ENCODE measurements at places on chromosomes 7 and 10.

GRCh38 chr7:142301923-142302550, 44.2 kb upstream of the PRSS58 start:
- DNase-seq: no peak

- DNase-seq: no peak
These were observed 109.6 kb downstream of the MACC1 start for GRCh38 chr7:20107582-20107981.

GRCh38 chr7:95246831-95247370, 77.4 kb downstream of the PON1 start:
- DNase-seq: peak; percentile 94

GRCh38 chr7:64602086-64602485, 39.2 kb upstream of the ZNF680 start:
- DNase-seq: no peak

DNA sequence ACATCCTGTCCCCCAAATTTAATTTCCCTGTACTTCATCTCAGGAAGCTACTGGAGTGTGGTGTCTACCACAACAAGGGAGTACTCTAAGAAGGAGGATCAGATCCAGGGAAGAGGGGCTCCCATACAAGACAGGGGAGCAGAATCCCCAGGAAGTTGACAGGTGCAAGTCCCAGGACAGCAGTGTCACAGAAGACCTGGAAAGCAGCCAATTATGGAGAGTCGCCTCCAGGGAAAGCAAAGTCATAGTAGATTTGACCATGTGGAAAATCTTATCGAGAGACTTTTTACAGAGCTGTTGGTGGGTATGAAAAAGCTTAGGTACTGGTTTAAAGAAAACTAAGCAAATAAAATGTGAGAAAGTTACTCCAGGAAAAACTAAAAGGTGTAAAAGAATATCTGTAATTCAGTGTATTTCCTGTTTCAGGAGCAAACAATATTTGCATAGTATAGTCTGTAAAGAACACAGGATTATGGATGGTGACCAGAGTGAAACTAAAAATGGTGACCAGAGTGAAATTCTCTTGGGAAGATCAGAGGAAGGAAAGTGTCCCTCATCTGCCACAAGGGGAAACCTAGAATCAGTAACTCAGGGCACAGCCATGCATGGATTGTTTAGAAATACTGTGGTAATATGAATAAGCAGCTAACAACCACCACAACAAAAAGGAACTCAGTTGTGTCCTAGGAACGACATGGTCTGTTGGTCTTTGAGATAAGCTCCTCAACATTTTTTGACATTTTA, 44.5 kb downstream of the LANCL2 start:
- no peak for DNase-seq

DNA sequence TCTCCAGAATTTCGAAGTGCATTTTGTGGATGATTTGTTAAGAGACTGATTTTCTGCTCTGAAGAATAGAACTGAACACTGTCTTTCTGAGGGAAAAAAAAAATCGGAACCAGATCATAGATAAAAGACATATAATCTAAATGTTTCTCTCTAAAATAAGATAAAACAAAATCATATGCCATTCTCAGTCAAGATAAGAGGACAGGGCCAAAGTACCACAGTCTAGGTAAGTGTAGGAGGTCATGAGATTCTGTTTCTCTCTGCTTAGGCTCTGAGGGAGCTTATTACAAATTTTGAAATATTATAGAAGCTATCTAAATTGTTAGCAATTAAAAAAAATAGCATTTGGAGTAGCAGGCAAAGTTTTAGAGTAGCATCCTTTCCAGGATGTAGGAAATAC, 702 bp upstream of the AOAH start:
- DNase-seq: no peak

GRCh38 chr10:8150401-8150905, 96.0 kb downstream of the GATA3 start:
- no peak for DNase-seq

DNA sequence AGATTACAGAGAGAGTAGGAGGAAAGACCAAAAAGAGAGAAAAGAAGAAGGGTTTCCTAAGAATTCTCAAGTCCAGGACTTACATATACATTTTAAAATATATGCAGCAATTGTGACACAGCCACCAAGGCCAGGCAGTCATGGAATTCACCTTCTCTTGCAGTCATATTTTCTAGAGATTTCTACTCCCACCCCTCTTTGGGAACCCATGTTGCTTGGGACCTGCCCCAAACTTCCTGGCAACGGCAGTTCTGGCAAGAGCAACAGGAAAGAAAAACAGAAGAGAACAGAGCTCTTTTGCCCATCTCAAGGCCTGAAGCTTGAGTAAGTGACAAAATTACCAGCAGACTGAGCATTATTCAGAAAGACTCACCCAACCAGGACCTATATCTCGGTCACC, 128.3 kb upstream of the ASAH2 start:
- no peak for DNase-seq

GRCh38 chr7:47400001-47400400, 181.9 kb downstream of the TNS3 start:
- no peak for DNase-seq

- DNase-seq: no peak
These were observed 79.9 kb upstream of the COL13A1 start for GRCh38 chr10:69721690-69722310.

GRCh38 chr7:85522070-85522469, 335.2 kb upstream of the SEMA3D start:
- DNase-seq: no peak

- no peak for DNase-seq
These were observed 109.0 kb upstream of the PRKCQ start for GRCh38 chr10:6689036-6689435.

DNA sequence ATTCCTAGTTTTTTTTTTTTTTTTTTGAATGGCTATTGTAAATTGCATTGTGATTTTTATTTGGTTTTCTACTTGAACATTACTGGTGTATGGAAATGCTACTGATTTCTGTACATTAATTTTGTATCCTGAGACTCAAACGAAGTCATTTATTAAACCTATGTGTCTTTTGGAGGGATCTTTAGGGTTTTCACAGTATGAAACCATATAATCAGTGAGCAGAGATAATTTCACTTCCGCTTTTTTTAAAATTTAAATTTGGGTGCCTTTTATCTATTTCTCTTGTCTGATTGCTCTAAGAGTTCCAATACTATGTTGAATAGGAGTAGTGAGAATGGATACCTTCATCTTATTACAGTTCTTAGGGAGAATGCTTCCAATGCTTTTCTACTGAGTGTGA, 102.7 kb downstream of the ZWINT start:
- no peak for DNase-seq

DNA sequence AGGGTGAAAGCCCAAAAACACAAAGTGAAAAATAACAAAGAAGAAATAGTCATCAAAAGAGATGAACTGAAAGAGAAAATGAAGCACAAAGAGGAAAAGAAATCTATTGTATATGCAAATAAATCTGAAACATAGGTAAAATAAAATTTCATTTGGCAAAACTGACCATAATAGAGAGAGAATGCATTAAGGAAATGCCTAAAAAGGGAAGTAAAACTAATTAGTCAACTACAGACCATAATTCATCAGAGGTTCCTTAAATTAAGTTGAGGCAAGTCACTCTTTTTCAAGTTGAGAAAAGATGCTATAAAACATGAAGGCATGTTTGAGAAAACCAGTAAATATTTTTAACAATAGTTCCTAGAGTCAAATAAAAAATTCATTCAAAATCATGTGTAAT, 233.3 kb downstream of the LRRN3 start:
- no peak for DNase-seq

DNA sequence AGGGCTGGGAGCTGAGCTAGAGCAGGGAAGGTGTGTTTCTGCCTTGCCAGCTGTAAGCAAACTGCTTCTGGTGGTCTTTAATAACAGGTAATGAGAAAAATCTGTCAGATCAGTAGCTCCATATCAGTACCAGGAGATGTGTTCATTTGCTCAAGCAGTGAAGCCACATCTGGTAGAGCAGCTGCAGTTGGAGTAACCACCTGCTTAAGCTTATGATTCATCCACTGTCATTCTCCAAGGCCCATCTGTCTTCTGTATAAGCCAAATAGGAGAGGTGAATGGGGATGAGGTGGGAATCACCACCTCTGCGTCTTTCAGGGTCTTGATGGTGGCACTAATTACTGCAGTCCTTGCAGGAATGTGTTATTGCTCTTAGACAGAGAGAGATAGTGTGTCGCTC, 18.4 kb upstream of the COBL start:
- DNase-seq: no peak

DNA sequence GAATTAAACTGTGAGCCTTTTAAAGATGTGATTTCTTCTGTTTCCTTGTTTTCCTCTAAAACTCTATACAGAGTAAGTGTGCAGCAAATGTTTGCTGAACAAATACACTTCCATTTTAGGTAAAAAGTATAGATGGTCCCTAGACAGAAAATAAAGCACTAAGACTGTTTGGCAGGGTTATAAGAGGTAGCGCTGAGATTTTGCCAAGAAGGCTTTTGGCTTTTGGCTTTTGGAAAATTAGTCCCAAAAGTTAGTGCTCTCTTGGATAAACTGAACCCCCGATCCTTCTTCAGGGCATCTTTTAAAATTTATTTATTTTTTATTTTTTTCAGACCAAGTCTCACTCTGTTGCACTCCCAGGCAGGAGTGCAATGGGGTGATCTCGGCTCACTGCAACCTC, 175.7 kb upstream of the NRP1 start:
- DNase-seq: no peak

GRCh38 chr7:5693529-5693928, 87.9 kb downstream of the RNF216 start:
- peak; percentile 77 for DNase-seq

DNA sequence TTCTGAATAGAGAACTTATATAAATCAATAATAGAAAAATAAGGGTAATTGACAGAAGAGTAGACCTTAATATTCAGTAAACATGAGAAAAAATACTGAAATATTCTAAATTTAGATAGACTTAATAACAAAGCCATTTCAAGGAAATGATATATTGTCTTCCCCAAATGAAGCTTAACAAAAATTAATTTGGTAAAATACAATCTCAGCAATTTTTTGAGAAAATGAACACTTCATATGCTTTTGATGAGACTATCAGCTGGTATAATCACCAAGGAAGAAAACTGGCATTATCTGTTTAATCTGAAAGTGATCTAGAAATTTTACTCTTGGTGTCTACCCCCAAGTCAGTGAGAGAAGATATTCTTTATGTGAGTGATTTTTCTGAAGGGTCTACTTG, 1.7 kb upstream of the FAM237B start:
- no peak for DNase-seq

GRCh38 chr10:23293145-23293724, 51.4 kb downstream of the C10orf67 start:
- DNase-seq: peak; percentile 65

GRCh38 chr10:126704649-126705048, 34.2 kb upstream of the C10orf90 start:
- DNase-seq: no peak

DNA sequence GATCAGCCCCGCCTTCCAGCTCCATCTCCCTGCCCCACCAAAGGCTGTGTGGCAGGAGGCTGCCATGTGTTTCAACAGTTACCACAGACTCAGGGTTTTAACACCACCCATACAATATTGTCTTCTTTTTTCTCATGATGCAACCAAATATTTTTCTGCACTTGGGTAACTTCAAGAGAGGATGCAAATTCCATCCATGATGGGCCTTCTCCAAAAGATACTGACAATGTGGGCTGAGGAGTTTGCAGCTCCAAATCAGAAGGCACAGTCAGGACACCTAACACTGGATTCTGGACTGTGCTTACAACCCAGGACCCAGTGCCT, 347.9 kb downstream of the GRID1 start:
- no peak for DNase-seq

GRCh38 chr7:71706597-71706975, 574.6 kb downstream of the GALNT17 start:
- no peak for DNase-seq

GRCh38 chr10:86666538-86666937, 1.8 kb upstream of the LDB3 start:
- DNase-seq: peak; percentile 70

DNA sequence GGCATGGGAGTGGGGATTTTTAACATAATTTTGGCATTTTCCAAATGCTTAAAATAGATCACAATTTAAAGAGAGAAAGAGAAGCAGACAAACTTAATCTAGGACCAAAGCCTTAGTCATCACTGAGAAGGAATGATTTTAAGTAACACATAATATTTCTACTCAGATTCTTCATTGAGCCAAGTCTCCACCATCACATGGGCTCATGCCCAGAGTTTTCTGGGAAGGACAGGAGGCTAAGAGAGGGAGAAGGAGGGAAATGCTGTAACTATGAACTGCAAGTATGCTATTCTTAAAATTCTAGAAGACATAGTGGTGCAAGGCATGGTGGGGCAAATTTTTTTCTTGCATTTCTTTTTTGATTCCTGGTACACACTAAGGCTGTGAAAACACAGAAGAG, 23.8 kb upstream of the UBE2D1 start:
- no peak for DNase-seq

GRCh38 chr10:49114718-49115014, 656 bp downstream of the VSTM4 start:
- no peak for DNase-seq

- DNase-seq: no peak
These were observed 150.8 kb downstream of the GRK5 start for GRCh38 chr10:119358152-119358512.

DNA sequence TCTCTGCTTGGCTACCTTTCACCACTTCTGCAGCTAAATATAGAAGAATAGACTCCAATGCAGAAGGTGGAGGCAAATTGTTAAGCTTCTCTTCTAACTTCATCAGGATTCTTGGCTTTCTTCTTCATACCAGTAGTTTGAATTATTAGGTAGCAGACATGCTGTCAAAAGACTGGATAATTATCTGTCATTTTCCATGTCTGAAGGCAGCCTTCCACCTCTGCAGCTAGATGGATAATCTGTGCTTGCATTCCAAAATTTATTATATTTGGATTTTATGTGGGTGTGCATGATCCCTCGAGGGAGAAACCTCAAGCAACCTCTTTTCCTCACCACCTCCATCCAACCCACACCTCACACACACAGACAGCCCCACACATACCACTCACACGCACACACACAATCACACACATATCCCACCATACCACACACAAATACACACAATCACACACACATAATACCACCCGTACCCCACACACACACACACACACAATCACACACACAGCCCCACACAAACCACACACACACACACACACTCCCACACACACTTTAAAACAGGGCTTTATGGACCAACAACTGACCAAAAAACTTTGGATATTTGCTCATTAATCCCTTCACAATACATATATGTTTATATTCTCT, 145.0 kb downstream of the C7orf25 start:
- DNase-seq: no peak

- DNase-seq: no peak
These were observed 80.4 kb downstream of the ADK start for GRCh38 chr10:74231375-74231774.

- no peak for DNase-seq
These were observed 669.4 kb downstream of the NRG3 start for GRCh38 chr10:82544377-82544776.

All from Ammon's horn (tissue), 1 donor.